ENCODE measurements at places on chromosomes 13 and 19.

GRCh38 chr13:27171244-27171826 lies at the start of gene USP12:
TSS of gene USP12 (minus strand) at chr13:27171811. CDS start at chr13:27171639, 172 bp downstream.
- DNase-seq = no peak

- no peak for DNase-seq
Observed at GRCh38 chr19:36891768-36892357, 24.2 kb downstream of the ZNF829 start.

- no peak for DNase-seq
Observed at GRCh38 chr19:38444026-38444425, 10.5 kb downstream of the RYR1 start.

GRCh38 chr19:46351241-46352041 lies 4.6 kb downstream of the PPP5C start:
- no peak for DNase-seq

All from omental fat pad (tissue), 4 donors.